ENCODE measurements at places on chromosomes 6 and 20. TPM values are rescaled to one million over a fixed set of nuclear protein-coding genes. Genes with fewer than 3 reads are reported as not detected.

Gene HLA-DRB5
- 118 TPM for total RNA-seq

Gene KCNQ2
- not detected for total RNA-seq

Gene GSTA4
- total RNA-seq: 20.4 TPM

Gene HLA-DQA1
- total RNA-seq: 12.7 TPM

Gene PLG
- total RNA-seq: not detected

Gene TREML2
- 1.0 TPM for total RNA-seq

Gene TINAG
- total RNA-seq: not detected

Gene DEFB132
- 1.5 TPM for total RNA-seq

Gene SCRT2
- total RNA-seq: not detected

Gene CTNNBL1
- 51.8 TPM for total RNA-seq

Gene CCM2L
- total RNA-seq: 10.4 TPM

Gene BTNL2
- total RNA-seq: not detected

Gene MTRF1L
- total RNA-seq: 28.6 TPM

Gene NRSN1
- not detected for total RNA-seq

Gene TUBB1
- total RNA-seq: 0.51 TPM

Gene MUCL3
- not detected for total RNA-seq

Gene OTOR
- not detected for total RNA-seq

Gene HDGFL1
- total RNA-seq: not detected

Gene DEFB129
- not detected for total RNA-seq

Gene RAB22A
- total RNA-seq: 22.2 TPM

Gene ENPP5
- 0.67 TPM for total RNA-seq

Gene VPS16
- total RNA-seq: 42.0 TPM

Gene GJA10
- total RNA-seq: not detected

Gene TCF21
- 5.2 TPM for total RNA-seq

Gene ANGPT4
- 0.42 TPM for total RNA-seq

Gene SLC22A1
- total RNA-seq: 3.4 TPM

Gene OR12D3
- total RNA-seq: not detected

Gene LINC00237
- not detected for total RNA-seq

Gene SGK2
- total RNA-seq: 14.0 TPM

Gene RAET1L
- not detected for total RNA-seq

Gene BPHL
- 25.1 TPM for total RNA-seq

Gene RBPJL
- not detected for total RNA-seq

Gene EGFL8
- 15.5 TPM for total RNA-seq
